ENCODE measurements at places on chromosomes 13 and 19.

DNA sequence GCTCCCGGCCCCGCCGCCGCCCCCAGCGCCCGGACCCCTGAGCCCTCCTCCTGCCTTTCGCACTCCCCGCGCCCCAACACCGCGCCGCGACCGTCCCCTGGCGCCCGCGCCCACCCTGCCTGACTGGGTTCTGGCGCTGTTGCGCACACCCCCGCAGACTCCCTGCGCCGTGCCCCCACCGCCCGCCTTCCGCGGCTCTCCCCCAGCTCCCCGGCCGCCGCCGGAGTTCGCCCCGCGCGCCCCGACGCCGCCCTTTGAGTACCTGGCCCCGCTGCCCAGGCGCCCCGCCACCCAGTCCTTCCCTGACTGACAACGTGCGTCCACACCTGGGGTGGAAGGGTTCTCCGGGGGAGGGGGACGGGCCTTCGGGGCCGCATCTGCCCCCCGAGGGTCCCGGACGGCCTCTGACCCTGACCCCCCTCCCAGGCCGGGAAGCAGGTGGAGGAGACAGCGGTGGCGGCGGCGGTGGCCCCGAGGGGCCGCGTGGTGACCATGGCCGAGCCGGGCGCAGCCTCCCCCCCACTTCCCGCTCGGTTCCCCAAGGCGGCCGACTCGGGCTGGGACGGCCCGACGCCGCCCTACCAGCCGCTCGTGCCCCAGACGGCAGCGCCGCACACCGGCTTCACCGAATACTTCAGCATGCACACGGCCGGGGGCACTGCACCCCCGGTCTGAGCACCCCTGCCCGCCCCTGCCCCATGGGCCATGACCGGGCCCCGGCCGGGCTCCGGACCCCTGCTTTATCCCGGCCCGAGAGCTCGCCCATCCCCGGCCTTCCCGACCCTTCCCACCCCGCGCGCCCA, 1.4 kb upstream of the MEGF8 start:
- DNase-seq, result no peak

- no peak for DNase-seq
Measured at GRCh38 chr19:40689339-40690049, 957 bp downstream of the NUMBL start.

DNA sequence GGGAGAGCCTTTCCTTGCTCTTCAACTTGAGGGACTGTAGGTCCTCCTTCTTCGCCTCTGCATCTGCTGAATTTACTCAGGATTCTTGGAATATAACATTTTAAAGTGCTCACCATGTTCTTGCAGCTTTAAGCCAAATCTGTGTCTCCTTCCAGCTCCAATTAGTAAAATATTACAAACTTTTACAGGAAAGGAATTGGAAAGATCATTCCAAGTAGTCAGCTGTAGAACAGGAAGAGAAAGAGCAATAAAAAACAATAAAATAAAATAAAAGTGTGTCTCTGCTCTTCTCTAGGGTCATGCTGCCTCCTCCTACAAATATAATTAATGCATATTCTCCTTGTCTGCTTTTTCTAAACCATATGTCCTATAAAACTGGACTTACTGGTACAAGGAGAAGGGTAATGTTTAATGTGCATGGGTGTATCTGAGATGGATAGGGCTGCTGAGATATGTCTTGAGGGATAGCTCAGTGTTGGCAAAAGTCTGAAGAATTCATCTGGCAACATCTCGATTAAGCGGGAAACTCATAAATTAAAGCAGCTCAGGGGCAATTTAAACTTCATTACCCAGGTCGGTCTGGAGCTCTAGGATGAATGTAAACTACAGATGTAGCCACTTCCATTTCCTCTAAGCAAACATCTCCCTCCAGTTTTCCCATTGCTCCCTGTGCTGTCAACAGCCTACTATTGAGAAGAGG, 25.0 kb downstream of the ENOX1 start:
- no peak for DNase-seq

DNA sequence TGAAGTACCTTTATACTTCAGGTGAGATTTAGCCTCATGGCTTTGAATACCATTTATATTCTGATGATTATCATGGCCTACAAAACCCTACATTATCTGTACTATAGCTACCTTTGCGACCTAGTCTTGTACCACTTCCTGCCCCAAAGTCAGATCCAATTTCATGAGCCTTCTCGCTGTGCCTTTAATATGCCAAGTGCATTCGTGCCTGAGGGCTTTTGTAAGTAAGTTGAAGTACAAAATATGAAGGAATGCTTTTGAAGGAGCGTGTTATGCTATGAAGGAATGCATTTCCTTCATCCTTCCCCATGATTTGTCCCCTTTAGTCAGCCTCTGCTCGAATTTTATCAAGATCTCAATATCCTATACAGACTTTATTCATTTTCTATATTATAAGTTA, 9.2 kb upstream of the RASL11A start:
- no peak for DNase-seq

DNA sequence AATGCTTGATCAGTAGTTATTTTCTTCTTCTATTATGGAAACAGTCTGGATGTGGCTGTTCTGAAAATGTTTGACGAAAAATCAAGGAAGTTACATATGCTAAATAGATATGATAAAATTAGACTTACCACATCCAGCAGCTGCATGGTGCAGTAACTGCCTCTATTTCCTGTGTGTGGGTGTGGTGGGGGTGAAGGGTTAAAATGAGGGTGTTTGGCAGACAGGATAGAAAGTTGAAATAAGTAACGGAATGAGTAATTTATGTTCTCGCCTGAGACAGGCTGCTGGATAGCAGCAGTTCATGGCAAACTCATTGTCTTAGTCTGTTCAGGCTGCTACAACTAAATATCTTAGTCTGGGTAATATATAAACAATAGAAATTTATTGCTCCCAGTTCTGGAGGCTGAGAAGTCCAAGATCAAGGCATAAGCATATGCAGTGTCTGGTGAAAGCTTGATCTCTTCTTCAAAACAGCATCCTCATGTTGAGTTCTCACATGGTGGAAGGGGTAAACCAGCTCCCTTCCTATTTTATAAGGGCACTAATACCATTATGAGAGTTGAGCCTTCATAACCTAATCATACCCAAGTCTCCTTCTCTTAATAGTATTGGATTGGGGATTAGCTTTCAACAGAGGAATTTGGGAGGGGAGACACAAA, 1248.9 kb downstream of the SLITRK5 start:
- DNase-seq, result no peak

DNA sequence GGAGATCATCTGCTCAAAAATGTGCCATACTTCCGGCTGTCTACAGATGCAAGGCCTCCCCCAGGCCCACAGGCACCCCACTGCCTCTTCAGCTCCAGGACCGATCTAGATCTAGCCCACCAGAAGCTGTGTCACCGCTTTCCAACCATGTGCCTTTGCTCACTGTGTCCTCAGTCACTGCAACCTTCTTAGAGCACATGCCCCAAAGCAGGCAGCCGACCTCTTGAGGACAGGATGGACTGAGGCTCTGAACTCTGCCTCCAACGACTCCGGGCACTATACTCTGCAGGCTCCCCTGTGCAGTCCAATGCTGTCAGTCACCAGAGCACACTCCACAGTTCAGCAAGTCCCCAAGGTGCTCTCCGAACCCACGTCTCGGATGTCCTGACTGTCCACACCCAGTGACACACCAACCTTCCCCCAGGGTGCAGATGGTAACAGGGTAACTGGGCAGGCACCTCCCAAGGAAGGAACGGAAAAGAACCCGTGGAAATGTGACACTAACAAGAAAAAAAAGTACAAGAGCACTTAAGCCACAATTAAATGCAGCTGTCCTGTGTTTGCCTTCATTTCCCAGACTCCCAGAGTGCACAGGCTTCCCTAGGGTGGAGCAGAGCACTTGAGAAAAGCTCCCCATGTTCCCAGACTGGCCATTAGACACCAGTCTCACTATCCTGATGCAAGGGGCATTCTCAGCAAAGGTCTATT, 4.8 kb downstream of the STK24 start:
- DNase-seq, result no peak

DNA sequence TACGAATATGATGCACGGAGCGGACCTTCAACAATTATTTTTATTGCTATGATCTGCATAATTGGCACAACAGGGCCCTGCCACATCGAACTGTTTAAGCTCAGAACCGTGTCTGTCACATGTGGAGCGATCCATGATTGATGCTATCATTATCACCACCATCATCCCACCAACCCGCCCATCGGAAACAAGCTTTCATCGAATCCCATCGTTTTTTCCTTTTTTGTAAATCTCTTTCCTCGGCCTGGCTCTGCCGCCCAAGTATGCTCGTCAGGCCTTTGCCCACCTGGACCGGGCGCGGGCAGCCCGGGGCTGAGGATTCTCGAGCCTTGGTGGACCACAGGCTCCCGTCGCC, 533 bp upstream of the DCAF15 start:
- no peak for DNase-seq

DNA sequence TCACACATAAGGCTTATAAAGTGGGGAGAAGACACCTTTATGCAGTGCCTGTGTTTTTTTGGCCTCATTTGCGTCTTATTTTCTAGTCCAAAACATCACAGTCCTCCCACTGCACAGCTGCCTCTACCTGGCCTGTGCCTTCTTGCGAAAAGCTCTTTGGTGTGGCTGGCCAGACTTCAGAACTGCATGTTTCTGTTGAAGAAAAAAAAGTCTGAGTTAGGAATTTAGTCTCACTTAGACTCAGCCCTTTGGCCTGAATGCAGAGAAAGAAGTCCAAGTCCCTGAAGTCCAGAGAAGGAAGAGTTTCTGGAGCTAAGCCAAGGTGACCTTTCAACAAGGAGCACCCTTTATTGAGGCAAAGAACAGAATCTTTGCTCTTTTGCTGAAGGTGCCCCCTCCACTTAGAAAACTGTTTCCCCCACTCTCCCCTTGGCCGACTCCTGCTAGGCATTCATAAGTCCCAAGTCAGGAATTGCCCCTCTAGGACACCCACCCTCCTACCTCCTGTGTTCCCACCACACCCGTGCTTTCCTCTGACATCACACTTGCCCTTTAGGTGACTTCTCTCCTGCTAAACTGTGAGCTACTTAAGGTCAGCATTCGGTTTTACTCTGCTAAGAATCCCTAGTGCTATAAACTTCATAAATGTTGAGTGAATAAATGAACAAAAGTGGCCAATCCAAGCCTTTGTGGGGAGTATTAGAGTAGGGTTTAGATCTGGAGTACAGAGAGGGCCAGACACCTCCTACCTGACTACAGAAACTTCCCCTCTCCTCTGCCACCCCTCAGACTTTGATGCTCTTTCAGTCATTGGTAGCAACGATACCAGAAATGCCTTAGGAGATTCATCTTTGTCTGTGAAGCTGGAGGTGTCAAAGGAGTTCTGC, 226.8 kb downstream of the LACC1 start:
- no peak for DNase-seq

- DNase-seq, result no peak
Measured at GRCh38 chr13:109348519-109349258, 437.7 kb downstream of the IRS2 start.

DNA sequence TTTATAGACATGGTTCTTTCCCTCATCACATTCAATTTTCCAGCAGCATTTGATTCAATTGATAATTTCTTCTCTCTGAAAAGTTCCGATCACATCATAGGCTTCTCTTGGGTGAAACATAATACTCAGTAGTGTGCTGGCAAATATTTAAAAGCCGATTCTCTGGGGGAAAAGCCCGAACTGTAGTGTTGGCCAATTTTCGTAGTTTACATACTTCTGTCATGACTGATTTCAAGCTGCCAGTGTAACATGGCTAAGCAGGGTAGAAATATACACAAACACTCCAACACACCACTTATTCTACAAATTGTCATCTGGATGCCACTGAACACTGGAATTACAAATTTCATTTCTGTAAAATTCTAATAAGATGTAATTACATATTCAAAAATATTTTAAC, 56.1 kb upstream of the FREM2 start:
- DNase-seq, result no peak

GRCh38 chr13:37640499-37640898, 41.9 kb upstream of the POSTN start:
- DNase-seq, result no peak

DNA sequence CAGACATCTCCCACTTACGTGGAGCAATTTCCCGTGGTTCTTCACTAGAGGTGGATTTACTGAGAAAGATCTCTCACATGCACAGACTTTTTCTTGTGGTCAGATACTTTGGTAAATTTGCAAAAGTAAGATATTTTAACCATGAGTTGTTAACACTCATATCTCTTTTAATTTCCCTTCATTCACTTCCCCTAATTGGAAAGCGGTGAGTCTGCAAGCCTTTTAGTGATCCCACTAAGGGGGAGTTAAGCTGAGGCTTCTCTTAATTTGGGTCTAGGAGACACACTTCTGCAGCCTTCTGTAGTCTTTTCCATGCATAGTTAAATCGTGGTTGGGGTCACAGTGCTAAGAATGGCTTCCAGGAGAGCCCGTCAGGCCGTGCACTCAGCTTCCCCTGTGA, 30.7 kb upstream of the SERPINE3 start:
- no peak for DNase-seq

DNA sequence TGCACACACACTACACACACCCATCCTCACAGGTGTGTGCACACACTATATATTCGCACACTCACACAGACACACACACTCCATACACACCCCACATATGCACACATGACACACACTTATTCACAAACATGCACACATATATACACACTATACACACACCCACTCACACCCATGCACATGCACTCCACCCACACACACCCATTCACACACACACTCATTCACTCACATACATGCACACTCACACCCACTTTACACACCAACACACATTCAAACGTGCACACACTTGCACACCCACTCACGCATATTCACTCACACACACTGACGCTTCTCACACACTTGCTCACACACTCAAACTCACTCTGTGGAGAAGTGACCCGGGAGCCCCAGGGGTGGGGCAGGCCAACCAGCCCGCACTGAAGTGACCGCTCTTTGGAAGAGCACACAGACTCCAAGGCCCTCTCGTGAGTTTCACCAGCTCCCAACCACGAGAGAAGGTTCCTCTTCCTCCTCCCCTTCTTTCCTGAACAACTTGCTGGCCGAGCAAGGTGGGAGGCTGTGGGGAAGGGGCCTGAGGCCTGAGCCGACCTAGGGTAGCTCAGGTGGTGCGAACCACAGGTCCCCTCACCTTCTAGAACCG, 86.1 kb upstream of the TM9SF2 start:
- no peak for DNase-seq

DNA sequence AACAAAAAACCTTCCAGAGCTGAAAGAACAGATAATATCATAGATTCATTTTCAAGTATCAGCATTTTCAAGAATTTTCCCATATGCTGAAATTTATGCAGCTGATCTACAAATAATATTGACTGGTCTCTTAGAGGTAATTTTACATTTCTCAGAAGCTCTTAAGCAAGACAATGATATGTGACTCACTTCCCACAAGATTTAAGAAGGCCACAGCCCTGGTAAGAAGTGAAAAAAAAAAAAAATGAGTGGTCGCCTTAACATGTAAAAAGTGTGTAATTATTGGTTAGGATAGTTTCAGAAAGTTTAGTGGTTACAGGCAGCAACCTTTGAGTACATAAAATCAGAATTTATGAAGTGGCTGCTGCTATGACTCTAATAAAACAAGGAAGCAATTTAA, 54.5 kb downstream of the NUFIP1 start:
- DNase-seq, result no peak
